Activated CD8-positive, alpha-beta T cell treated with anti-CD3 and anti-CD28 coated beads, Interleukin-2, amount 10 ng/mL, durations not matched to agents 7 days and 5 days (primary cell): ENCODE measurements at places on chromosomes 13 and 19. TPM values are rescaled to one million over a fixed set of nuclear protein-coding genes. Genes with fewer than 3 reads are reported as not detected.

P2RY11 gene
- 53.6 TPM for total RNA-seq

TEAD2 gene
- not detected for total RNA-seq

DNA sequence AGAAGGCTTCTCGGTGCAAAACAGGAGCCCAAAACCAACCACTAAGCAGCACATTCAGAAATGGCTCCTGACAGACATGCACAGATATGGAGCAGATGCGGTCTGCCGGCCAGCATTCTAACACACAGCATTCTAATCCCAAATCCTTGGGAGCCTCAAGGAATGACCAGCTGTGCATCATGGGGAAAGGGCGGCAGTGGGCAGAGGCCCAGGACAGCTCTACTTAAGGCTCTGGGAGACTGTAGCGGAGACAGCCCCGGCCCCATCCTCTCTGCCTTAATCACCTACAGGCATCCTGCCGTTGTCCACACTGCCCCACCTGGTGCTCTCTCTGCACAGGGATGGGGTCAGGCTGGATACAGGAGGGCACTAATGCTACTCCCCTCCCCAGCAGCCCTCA, 1016.0 kb downstream of the UQCRFS1 start:
- no peak overlapping the region for H3K4me3 ChIP-seq
- no peaks in the 10 kb centered on the region for H3K4me1 ChIP-seq
- no peak for DNase-seq
- H3K27ac ChIP-seq, result no peak overlapping the region

DNA sequence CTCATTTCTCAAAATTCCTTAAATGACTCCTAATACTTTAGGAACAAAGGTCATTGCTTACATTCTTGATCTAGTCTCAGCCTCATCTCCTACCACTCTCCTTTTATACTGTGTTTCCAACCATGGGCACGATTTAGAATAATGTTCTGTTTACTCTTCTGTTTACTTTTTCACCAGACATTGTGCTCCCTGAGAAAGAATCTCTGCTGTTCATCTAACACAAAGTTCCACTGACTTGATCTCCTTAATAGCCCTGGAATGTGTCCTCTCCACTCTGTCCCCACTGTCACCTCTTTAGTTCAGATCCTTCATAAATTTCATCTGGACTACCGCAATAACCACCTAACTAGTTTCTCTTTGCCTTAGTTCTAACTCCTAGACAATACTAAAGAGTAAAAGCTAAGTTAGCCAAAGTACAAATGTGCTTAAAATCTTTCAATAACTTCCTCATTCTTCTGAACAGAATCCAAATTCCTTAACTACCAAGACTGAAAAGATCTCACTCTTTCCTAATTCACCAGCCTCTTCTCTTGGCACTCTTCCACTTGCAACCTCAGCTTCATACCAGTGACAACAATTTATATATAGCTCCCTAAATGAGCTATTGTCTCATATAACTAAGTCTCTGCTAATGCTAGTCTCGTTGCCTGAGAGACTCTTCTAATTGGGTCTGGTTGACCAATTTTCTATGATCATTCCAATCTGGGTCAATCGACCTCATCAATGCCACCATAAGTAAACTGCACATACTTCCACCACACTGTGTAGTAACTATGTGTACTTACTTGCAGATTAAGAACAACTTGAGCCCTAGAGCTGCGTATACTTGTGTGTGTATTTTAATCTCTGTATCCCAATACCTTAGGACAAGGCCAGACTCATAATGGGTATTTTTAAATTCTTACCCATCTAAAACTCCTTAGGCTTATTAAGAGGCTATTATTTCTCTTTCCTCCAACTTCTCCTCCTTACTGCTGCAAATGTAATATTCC, 179.9 kb downstream of the VWA8 start:
- H3K27me3 ChIP-seq, result no peaks in the 10 kb centered on the region
- H3K36me3 ChIP-seq, result peaks cover under 1% of the 10 kb centered on the region
- H3K27ac ChIP-seq, result no peak overlapping the region

DNA sequence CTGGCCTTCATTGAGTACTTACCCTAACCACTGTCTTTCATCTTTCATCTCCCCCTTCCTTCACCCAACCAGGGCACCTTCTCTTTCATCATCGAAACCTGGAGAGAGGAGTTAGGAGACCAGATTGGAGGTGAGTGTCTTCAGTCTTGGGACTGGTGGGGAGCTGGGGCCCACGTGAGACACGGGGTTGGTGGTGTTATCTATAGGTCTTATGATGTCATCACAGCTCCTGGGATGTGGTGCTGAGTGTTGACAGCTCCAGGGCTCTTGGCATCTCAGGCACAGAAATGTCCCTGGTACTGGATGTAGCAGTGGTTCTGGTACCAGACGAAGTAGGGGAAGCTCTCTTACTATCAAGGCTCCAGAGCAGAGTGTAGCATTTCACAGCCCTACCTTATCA, 1.8 kb downstream of the DLL3 start:
- H3K4me3 ChIP-seq, result no peak overlapping the region
- H3K27ac ChIP-seq, result no peak overlapping the region
- H3K27me3 ChIP-seq, result peaks cover 59% of the 10 kb centered on the region
- H3K4me1 ChIP-seq, result peaks cover 27% of the 10 kb centered on the region

- H3K4me1 ChIP-seq, result no peaks in the 10 kb centered on the region
- no peak overlapping the region for H3K27ac ChIP-seq
- DNase-seq, result no peak
- H3K4me3 ChIP-seq, result no peak overlapping the region
- no peaks in the 10 kb centered on the region for H3K27me3 ChIP-seq
Measured at GRCh38 chr19:5149508-5149907, 180.6 kb downstream of the KDM4B start.

DNA sequence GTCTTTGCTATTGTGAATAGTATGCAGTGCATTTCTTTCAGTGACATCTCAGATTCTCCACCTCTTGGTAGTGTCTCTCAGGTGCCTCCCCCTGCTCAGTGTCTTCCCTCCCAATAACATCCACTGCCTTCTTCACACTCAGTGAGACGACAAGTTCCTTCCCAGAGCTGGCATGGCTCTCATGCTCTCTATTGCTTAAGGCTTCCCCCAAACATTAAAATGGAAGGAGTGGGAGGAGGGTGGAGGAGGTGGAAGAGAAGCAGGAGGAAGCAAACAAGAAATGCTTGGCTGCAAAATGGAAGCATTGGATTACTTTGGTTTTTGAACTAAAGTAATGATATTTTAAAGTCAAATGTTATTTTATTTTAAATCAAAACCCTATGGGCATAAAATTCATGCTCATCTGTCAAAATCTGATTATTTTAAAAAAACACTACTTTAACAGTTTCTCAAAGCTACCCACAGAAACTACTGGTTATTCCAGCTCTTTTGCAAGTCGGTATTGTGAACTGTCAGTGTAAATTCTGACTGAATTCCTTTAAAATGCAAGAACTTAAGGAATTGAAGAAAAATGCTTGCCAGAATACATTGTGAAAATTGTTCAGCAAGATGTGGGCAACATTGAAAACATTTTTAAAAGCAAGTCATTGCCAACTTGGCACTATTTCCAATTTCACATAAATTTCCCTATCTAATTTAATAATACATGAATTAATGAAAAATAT, 727.6 kb upstream of the ARGLU1 start:
- no peaks in the 10 kb centered on the region for H3K27me3 ChIP-seq
- no peak for DNase-seq
- no peaks in the 10 kb centered on the region for H3K4me1 ChIP-seq
- no peak overlapping the region for H3K27ac ChIP-seq
- H3K4me3 ChIP-seq, result no peak overlapping the region
- no peaks in the 10 kb centered on the region for H3K36me3 ChIP-seq
